ENCODE measurements at places on chromosomes 16 and 17. TPM values are rescaled to one million over a fixed set of nuclear protein-coding genes. Genes with fewer than 3 reads are reported as not detected.

CHD9NB gene
- polyA plus RNA-seq = 1.3 TPM

RGS11 gene
- polyA plus RNA-seq = 2.6 TPM

SERPINF2 gene
- 2.9 TPM for polyA plus RNA-seq

RUNDC3A gene
- polyA plus RNA-seq = 2.8 TPM

ABCA8 gene
- polyA plus RNA-seq = 28.0 TPM

CIBAR2 gene
- 0.18 TPM for polyA plus RNA-seq

RNF157 gene
- polyA plus RNA-seq = 11.1 TPM

FBXW10B gene
- polyA plus RNA-seq = 1.2 TPM

ZFP3 gene
- polyA plus RNA-seq = 8.9 TPM

TUFM gene
- polyA plus RNA-seq = 161 TPM

GDPD3 gene
- 5.1 TPM for polyA plus RNA-seq

PRR15L gene
- 10.7 TPM for polyA plus RNA-seq

SLC52A1 gene
- 0.11 TPM for polyA plus RNA-seq

KRT222 gene
- not detected for polyA plus RNA-seq

- DNase-seq = no peak
Observed at GRCh38 chr16:7140899-7141298, 191.7 kb upstream of the RBFOX1 start.

- DNase-seq = no peak
Observed at GRCh38 chr16:53678756-53679343, 24.8 kb downstream of the RPGRIP1L start.

GRCh38 chr16:73091174-73091573 is 43.2 kb upstream of the ZFHX3 start:
- no peak for DNase-seq

DNA sequence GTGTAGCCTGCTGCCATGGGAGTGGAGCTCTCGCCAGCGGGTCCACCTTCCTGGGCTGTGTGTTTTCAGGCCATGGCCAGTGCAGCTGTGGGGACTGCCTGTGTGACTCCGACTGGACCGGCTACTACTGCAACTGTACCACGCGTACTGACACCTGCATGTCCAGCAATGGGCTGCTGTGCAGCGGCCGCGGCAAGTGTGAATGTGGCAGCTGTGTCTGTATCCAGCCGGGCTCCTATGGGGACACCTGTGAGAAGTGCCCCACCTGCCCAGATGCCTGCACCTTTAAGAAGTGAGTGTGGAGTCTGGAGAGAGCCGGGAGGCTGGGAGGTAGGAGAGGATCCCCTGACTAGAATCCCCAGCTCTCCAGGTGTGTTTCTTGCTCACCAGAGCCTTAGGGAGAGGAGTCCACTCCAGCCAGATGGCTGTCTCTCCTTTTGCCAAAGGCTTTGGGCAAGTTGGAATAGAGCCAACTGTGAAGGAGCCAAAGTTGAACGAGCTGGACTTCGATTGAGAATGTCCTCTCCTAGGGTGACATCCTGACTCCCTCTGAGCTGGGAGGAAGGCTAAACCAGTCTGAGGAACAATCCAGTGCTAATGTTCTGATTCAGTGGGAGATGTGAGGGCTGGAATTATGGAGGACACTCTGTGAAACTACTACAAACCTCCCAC is 24.4 kb upstream of the EFCAB13 start:
- DNase-seq = no peak

DNA sequence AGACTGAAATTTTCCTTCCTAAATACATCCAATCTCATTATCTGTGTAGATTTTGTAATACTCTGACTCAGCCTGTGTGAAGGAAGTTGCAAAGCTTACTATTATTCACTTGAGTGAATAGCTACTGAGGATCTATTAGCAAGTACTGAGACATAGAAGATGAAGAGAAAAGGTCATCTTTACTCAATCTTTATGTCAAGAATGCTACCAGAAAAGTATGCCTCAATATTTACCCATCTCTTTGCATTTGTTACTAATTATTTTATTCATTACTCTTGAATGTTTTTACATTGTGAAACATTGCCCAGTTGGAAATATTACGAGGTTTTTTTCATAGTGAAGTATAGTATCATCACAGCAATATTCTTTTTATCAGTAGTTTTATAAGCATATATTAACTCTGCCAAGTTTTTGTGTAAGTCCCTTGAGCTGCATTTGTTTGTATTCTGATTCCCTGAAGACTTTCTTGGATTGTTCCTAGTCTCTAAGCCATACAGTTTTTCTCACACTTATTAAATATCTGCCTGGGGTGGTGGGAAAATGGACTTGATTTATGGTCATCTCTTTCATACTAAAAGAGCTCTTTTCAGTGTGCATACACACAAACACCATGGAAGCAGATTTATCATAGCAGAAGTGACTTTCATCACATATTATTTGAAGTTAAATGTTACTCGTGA is 110.4 kb downstream of the MRTFB start:
- peak; percentile 16 for DNase-seq

- no peak for DNase-seq
Observed at GRCh38 chr16:83494459-83494858, 313.3 kb upstream of the HSBP1 start.

DNA sequence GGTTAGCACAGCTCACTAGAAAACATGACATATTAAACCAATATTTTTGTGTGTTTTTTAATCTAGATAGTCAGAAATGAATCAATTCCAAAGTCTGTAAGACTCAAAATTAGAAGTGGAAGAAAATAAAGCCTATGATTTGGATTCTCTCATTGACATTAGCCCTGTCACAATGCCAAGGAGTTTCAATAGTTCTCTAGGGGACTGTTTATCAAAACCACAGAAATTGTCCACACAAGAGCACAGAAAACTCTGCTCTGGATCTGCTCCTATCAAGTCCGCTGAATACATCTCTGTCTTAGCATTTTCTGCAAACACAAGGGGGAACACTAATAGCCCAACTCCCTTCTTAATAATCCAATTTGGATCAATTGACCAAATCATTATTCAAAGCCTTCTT is 152.0 kb downstream of the HS3ST3B1 start:
- DNase-seq = peak; percentile 60

GRCh38 chr17:47717261-47717697 is 15.8 kb upstream of the TBX21 start:
- no peak for DNase-seq

GRCh38 chr16:67190041-67190440 is at the start of gene EXOC3L1:
Gene EXOC3L1, minus strand, starts transcription at chr16:67190136. Its CDS starts 460 bp downstream, at chr16:67189676.
- no peak for DNase-seq

DNA sequence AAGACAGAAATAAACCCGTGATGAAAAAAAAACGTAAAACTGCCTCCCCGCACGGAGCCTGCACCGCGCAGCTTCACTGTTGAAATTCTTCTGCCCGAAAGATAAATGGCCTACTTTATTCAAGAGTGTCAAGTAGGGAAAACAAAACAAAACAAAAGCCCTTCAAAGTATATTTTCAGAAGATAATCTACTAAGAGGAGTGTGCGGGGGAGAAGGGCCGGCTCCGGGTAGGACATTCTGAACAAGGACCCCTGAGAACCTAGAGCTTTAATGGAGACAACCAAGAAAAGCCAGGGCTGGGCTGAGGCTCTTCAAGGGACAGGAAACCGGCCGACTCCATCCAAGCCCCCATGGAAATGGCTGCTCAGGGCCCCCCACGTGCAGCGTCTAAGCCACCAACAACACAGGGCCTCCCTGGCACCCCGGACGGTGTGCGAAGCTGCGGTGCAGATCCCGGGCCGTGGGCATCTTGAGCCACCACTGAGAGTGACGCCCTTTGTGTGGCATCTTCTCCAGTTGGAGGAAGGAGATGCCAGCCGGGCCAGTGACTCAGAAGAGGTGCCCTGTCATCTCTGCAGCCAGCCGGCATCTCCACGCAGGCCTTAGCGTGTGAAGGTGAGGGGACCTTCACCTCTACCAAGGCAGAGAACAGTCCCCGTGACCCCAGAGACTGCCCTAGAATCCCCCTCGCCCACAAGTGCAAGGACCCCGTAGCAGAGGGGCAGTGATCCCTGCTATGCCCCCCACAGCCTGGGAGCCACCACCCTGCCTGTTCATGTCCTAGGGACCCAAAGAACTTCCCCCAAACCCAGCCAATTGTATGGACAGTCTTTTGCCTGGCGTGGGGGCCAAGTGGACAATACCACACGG is 250.8 kb downstream of the C16orf95 start:
- DNase-seq = no peak

- no peak for DNase-seq
Observed at GRCh38 chr16:56549744-56550385, 15.0 kb upstream of the MT4 start.

- no peak for DNase-seq
Observed at GRCh38 chr17:30557916-30558685, 80.9 kb downstream of the GOSR1 start.

GRCh38 chr17:55480631-55481315 is 30.5 kb downstream of the SMIM36 start:
- no peak for DNase-seq

GRCh38 chr16:86578061-86578599 is at the start of gene FOXL1:
Gene FOXL1, plus strand, starts transcription at chr16:86578549. Its CDS starts 175 bp downstream, at chr16:86578724.
- DNase-seq = peak; percentile 41

GRCh38 chr17:51946311-51946710 is 212.2 kb downstream of the CA10 start:
- DNase-seq = no peak

DNA sequence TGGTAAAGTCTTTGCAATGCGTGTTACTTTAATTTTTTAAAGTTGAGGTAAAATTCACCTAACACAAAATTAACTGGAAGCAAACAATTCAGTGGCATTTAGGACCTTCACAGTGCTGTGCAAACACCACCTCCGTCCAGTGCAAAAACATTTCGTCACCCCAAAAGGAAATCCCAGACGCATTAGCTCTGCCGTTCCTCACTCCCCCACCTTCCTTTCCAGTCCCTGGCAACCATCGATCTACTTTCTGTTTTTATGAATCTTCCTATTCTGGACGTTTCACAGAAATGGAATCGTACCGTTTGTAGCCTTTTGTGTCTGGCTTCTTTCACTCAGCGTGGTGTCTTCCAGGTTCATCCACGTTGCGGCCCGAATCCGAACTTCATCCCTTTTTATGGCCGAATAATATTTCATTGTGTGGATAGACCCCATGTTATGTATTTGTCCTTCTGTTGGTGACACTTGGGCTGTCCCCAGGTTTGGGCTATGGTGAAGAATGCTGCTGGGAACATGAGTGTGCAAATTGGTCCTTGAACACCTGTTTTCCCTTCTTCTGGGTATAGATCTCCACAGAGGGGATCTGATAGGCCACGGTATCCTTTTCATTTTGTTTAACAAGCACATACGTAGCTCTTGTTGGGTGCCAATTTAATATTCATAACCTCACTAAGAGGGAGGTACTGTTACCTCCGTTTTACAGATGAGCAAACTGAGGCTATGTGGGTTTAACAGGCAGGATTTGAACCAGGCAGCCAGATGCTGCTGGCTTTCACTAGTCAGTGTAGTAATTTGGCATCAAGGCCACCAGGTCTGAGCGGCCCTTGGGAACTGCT is 232.0 kb upstream of the GSE1 start:
- no peak for DNase-seq

GRCh38 chr16:68289621-68290329 is 21.0 kb downstream of the SLC7A6OS start:
- DNase-seq = no peak

GRCh38 chr17:35337364-35337763 is 36.1 kb downstream of the SLFN11 start:
- DNase-seq = no peak

DNA sequence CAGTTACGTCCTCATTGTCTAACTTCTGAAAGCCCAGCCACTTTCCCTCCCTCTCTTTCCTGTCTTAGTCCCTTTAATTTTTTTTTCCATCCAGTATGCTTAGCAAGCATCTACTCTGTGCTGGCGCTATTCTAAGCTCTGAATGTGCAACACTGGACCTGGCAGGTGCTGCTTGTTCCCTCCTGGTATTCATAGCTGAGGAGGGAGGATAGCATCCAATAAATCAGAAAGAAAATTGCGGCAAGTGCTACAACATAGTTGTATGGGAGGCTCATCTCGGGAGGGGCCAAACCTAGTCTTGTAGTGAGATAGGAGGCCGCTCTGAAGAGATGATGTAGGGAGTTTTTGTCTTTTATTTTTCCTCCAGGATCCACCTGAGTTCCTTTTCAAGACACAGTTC is 457.3 kb upstream of the HSBP1 start:
- DNase-seq = peak; percentile 30

DNA sequence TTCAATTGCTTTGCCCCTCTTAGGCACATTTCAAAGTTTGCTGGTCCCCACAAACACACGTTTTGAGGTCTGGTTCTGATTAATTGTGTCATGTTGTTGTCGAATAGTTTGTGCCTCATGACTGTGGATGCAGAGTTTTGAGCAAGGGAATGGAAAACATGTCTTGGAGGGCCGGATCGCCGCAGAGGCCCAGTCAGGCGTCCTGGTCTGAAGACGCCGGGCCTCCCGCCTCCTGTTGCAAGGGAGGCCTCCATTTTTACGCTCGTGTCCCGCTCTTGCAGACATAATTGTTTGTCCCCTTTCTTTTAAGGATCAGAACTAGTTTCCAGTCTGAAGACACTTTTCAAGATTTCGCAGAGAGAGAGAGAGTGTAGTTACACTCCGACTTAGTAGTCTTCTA is 3.2 kb downstream of the NTN1 start:
- DNase-seq = no peak

- DNase-seq = peak; percentile 48
Observed at GRCh38 chr17:1134634-1135324, 45.0 kb downstream of the ABR start.

DNA sequence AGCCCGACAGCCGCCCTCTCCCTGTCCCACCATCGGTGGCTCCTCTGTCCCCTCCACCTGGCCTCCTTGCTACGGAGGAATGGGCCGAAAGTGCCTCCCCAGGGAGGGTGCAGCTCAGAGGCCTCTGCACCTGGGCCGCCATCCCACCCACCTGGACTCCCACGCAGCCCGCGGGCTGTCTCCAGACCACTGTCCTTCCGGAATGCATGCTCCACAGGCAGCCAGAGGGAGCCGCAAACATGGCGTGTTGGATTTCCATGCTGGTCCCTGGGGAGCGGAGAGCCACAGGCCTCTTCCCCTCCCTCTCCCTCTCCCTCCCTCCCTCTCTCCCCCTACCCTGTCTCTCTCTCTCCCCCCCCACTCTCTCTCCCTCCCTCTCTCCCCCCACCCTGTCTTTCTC is 3.0 kb downstream of the SSTR5 start:
- no peak for DNase-seq

DNA sequence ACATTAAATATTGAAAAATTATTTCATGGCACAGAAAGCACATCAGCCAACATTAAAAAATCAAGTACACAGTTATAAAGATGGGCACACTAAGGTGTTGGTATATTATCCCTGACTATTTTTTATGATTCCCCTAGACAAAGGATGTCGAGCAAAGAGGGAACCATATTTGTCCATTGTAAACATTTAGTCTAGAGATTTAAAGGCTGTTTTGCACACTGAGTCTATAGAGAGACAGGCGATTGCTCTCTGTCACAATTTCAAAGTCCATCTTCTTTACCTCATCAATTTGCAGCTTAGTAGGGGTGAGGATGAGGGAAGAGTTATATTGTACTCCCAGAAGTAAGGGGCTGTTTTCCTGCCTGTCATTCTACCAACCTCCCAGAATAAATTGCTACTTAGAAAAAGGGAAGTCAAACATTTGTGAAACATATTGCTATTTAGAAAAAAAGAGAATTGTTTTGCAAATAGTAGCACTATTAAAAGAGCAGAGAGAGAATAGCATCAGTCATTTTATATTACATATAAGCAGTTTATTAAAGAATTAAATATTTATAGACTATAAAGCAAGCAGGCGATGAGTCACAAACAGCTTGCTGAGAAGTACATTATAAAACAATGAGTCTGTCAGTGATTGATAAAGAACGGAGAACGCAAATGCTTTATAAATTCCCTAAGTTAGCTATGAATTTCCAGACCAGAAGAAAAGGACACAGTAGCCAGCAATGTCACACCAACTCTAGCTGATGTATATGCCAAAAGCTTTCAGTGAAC is 270.6 kb upstream of the PMFBP1 start:
- DNase-seq = no peak

Data from muscle of leg (tissue), 16 donors.